Fibroblast of lung (primary cell): ENCODE measurements at places on chromosomes 6 and 20. TPM values are rescaled to one million over a fixed set of nuclear protein-coding genes. Genes with fewer than 3 reads are reported as not detected.

DNA sequence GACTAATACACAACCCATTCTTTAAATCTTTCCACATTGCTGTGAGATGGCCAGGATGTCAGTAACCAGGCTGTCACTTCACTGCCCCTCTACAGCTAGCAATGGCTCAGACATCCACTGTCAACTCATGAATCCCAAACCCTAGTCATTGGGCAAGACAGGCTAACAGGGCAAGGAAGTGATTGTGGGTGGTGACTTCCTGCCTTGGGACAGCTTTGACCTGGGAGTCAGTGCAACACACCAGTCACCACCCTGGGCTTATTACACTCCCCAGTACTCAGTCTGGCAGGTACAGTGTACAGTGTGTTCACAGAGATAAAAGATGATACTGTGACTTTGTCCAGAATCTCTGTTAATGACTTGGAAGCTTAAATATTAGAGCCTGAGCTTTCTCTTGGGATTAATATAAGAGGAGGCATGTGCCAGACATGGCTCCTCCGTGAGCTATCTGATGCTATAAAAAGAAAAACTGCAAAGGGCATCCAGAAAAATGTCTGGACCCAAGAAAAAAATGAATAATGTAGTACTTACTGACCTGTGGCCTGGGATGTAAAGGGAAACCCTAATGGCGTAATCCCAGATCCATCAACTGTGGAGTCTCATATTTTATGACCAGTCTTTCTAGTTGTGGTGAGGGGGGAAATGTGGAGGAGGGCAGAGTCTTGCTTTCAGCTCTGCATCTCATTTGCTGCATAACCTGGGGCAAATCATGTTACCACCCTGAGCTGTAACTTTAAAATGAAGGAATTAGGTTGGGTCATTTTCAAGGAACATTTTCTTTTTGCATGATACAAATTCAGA, 244.4 kb downstream of the SLC24A3 start:
- H3K4me1 ChIP-seq: no peaks in the 10 kb centered on the region
- H3K27ac ChIP-seq: no peak overlapping the region
- no peak overlapping the region for H3K4me3 ChIP-seq
- no peak for DNase-seq

DNA sequence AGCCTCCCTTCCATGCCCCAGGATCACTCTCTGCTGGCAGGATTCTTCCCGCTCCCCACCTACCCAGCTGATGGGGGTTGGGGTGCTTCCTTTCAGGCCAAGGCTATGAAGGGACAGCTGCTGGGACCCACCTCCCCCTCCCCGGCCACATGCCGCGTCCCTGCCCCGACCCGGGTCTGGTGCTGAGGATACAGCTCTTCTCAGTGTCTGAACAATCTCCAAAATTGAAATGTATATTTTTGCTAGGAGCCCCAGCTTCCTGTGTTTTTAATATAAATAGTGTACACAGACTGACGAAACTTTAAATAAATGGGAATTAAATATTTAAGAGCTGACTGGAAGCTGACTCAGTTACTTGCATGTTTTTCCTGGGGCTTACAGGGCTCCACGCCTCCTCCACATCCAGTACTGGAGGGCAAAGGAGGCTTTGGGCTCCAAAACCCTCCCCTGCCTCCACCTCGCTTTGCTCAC, 24.3 kb upstream of the FANCE start:
- no peaks in the 10 kb centered on the region for H3K27me3 ChIP-seq
- H3K27ac ChIP-seq: peak overlapping the region; percentile 82
- no peak overlapping the region for H3K4me3 ChIP-seq
- H3K4me1 ChIP-seq: peaks cover 34% of the 10 kb centered on the region
- peaks cover 20% of the 10 kb centered on the region for H3K36me3 ChIP-seq

- DNase-seq: peak; percentile 84
- H3K27me3 ChIP-seq: no peaks in the 10 kb centered on the region
- H3K27ac ChIP-seq: no peak overlapping the region
- no peaks in the 10 kb centered on the region for H3K4me1 ChIP-seq
These were observed 291.1 kb downstream of the CLIC5 start for GRCh38 chr6:45724511-45724910.

DNA sequence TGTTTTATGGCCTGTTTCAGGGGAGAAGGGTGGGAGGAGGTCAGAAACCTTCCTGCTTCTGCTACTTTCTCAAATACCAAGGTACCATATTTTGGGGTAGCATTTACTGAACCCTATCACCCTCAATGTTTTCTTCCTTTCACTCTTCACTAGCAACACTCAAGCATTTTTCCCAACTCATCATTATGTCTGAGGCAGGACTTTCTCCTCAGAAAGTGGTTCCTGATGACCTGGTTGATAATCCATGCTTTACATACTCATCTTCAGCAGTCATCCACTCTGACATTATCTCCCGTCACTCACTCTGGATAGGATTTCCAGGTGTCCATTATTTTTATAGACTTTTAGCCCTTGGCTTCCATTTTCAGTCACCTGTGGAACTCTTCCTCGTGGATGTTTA, 21.1 kb downstream of the ZNF292 start:
- no peak overlapping the region for H3K27ac ChIP-seq
- H3K4me3 ChIP-seq: no peak overlapping the region
- no peaks in the 10 kb centered on the region for H3K36me3 ChIP-seq
- no peak for DNase-seq

Gene TNFRSF6B
- polyA plus RNA-seq: 3.8 and 5.7 TPM in 2 replicates

DNA sequence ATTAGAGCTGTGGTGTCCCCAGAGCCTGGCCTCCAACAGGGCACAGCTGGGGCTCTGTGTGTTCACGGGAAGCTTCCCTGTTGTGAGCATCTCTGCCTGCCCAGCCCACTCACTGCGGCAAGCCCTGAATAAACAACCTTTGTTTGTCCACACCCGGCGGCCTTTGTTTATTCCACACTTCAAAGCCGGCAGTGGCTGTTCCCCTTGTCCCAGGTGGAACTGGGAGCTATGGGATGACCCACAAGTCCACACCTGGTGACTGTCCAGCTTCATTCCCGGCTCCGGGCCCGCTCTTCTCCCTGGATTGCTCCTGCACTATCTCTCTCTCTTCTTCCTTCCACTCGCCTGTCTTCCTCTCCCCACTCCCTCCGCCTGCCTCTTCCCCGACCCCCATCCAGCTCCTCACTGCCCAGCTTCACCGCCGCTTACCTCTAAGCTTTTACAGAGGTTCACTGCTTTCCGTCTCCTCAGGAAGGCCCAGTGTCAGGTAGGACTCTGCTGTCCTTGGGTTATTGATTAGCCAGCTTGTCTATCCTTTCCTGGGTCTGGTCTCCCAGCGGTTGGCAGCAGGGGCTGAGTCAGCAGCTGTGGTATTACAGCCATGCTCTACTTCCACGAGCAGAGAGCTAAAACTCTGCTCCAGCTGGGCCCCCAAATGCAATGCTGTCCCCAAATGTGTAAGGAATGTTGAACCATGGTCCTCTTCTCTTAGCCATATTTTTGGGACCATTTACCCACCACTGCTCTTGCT, 17.8 kb downstream of the DACT2 start:
- H3K36me3 ChIP-seq: no peaks in the 10 kb centered on the region
- no peak overlapping the region for H3K4me3 ChIP-seq
- DNase-seq: no peak

- H3K4me3 ChIP-seq: no peak overlapping the region
- H3K27me3 ChIP-seq: no peaks in the 10 kb centered on the region
- no peaks in the 10 kb centered on the region for H3K4me1 ChIP-seq
- no peak overlapping the region for H3K27ac ChIP-seq
- DNase-seq: peak; percentile 63
- no peaks in the 10 kb centered on the region for H3K36me3 ChIP-seq
These were observed 768.4 kb downstream of the TFAP2A start for GRCh38 chr6:9646342-9647070.

DNA sequence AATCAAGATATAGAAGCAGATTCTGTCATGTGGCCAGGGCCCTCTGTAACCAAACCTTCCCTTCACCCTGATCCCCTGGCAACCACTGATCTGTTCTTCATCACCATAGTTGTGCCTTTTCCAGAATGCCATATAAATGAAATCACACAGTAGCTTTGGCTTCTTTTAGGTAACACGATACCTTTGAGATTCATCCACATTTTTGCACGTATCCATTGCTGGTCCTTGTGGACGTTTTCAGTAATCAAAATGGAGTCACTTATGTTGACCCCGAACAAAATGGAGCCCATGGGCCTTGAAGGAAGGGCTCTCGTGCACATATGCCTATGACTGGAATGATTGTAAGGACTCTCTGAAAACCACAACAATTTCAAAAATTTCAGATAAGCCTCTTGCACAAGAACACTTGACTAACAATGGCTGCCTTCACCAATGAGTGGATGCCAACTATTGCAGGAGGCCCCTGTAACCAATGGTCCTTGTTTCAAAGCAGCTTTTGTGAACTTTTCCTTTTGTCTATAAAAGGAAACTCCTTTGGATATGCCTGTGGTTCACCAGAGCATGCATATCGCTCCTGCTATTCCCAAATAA, 84.3 kb upstream of the RALY start:
- H3K27ac ChIP-seq: no peak overlapping the region
- no peaks in the 10 kb centered on the region for H3K27me3 ChIP-seq
- H3K4me1 ChIP-seq: peaks cover 6% of the 10 kb centered on the region
- no peaks in the 10 kb centered on the region for H3K36me3 ChIP-seq

Gene FYN
- polyA plus RNA-seq: 40.4 and 64.7 TPM in 2 replicates

DNA sequence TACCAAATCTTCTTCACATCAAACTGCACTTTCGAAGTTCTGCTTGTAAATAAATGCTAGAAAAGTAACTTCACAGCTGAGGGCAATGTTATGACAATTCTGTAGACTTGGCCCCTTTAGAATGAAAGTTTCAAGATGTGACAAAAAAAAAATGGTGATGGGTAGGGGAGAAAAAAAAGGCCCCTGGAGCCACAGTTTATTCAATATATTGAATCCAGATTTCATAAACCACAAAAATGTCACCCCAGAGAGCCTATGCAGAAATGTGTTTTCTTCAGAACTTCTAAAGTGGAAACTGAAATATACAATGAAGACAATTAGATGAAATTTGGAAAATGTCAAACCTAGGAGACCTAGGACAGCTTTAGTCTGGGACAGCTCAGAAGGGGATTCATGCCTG, 143.1 kb downstream of the EDN3 start:
- no peak overlapping the region for H3K4me3 ChIP-seq
- DNase-seq: no peak
- no peaks in the 10 kb centered on the region for H3K27me3 ChIP-seq
- no peaks in the 10 kb centered on the region for H3K36me3 ChIP-seq

- no peak for DNase-seq
- no peaks in the 10 kb centered on the region for H3K36me3 ChIP-seq
- no peaks in the 10 kb centered on the region for H3K4me1 ChIP-seq
- no peaks in the 10 kb centered on the region for H3K27me3 ChIP-seq
- no peak overlapping the region for H3K4me3 ChIP-seq
- no peak overlapping the region for H3K27ac ChIP-seq
These were observed 186.7 kb downstream of the GJA10 start for GRCh38 chr6:90080876-90081481.

Gene ALDH5A1
- polyA plus RNA-seq: 0.11 and 0.23 TPM in 2 replicates

Gene ARHGAP40
- polyA plus RNA-seq: not detected in 2 replicates

DNA sequence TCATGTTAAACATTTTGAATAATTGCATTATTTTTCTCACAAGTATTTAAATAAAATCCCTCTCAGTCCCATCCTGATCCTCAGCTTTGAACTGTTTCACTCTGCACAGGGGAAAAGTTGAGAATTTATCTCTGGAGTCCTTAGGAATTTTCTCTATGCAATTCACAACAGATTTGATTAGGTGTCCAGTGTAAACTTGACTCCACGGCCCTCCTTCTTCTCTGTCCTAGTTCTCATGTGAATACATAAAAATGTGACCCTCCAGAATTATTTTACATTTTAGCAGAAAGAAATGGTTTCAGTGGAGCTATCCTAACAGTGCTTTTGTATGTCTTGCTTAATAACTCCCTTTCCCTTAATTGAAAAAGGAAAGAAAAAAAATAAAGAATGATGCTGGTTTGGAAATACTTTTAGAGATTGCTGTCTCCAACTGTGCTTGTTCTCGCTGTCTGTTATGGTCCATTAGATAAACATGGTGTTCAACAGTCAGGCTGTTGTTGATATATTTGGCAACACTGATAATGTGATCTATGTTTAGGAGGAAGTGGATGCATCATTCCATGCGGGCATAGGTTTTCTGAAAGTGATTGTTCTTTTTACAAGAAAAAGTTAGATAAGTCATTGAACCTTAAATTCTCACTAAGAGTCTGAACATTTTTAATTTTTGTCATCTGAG, 599.4 kb upstream of the CITED2 start:
- H3K4me1 ChIP-seq: peaks cover 2% of the 10 kb centered on the region
- H3K27ac ChIP-seq: peak overlapping the region; percentile 33
- H3K4me3 ChIP-seq: no peak overlapping the region
- H3K27me3 ChIP-seq: no peaks in the 10 kb centered on the region
- peak; percentile 96 for DNase-seq

GRCh38 chr6:36297511-36297910, 27.7 kb downstream of the PNPLA1 start:
- H3K27me3 ChIP-seq: no peaks in the 10 kb centered on the region
- H3K4me3 ChIP-seq: no peak overlapping the region
- H3K27ac ChIP-seq: no peak overlapping the region
- H3K4me1 ChIP-seq: no peaks in the 10 kb centered on the region
- DNase-seq: no peak

DNA sequence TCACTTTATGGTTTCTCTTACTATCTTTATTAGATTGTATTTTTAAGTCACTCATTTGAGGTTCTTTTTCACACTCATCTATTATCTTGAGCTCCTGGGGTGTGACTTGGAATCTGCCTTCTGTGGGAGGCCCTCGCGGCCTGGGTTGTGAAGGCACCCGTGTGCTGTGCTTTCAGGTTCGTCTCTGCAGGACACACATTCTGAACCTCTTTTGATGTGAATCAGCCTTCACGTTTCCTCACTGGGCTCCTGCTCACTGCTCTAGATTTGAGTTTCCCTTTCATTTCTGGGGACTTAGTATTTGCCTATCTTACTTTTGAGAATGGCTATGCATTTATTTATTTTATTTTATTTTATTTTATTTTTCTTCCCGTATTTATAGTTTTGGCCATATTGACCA, 97.8 kb downstream of the PACRG start:
- DNase-seq: no peak
- H3K4me3 ChIP-seq: no peak overlapping the region
- H3K4me1 ChIP-seq: no peaks in the 10 kb centered on the region
- no peaks in the 10 kb centered on the region for H3K36me3 ChIP-seq
- H3K27ac ChIP-seq: no peak overlapping the region
- no peaks in the 10 kb centered on the region for H3K27me3 ChIP-seq

Gene MCCD1
- polyA plus RNA-seq: not detected in 2 replicates

- DNase-seq: no peak
- H3K27ac ChIP-seq: no peak overlapping the region
- H3K36me3 ChIP-seq: no peaks in the 10 kb centered on the region
- H3K27me3 ChIP-seq: no peaks in the 10 kb centered on the region
These were observed 473.0 kb upstream of the CITED2 start for GRCh38 chr6:139847457-139847813.

DNA sequence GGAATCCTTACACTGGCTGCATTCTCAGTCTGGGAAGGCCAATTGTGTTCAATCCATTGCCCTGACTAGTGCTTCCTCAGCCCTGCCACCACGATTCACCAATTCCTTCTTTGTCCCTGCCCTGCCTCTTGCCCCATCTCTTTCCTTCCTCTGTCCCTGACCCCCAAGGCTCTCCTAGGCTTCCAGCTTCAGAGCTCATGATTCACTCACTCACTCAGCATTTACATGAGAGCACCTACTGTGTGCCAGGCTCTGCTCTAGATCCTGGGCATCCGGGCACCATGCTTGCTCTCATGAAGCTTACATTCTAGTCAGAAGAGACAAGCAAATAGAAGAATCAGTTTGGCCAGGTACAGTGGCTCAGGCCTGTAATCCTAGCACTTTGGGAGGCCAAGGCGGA, 489.5 kb upstream of the JARID2 start:
- H3K27me3 ChIP-seq: no peaks in the 10 kb centered on the region
- no peaks in the 10 kb centered on the region for H3K36me3 ChIP-seq
- H3K4me3 ChIP-seq: no peak overlapping the region
- no peaks in the 10 kb centered on the region for H3K4me1 ChIP-seq

Gene ME1
- 33.8 and 35.8 TPM in 2 replicates for polyA plus RNA-seq
